ENCODE measurements at places on chromosomes 3 and 15. TPM values are rescaled to one million over a fixed set of nuclear protein-coding genes. Genes with fewer than 3 reads are reported as not detected.

- no peak for DNase-seq
These were observed 42.5 kb downstream of the CHCHD4 start for GRCh38 chr3:14082108-14082657.

PPP1R14D gene
- total RNA-seq, result not detected

DNA sequence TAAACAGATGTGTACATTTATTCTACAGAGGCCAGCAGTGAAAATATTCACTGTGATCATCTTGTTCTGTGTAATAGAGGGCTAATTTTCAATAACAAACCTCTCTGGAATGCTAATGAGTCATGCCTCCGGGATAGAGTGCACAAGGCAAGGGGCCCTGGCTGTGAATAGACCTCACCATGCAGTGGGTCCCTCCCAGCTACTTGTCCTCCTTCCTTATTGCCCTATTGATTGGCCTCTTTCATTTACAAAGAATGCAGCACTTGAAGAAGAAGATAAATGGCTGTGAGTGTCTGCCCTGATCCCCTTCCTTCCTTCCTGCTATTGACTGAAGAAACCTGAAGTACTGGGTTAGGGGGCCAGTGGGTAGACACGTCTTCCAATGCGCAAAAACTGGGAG lies 436.3 kb downstream of the WDR72 start:
- no peak for DNase-seq

DNA sequence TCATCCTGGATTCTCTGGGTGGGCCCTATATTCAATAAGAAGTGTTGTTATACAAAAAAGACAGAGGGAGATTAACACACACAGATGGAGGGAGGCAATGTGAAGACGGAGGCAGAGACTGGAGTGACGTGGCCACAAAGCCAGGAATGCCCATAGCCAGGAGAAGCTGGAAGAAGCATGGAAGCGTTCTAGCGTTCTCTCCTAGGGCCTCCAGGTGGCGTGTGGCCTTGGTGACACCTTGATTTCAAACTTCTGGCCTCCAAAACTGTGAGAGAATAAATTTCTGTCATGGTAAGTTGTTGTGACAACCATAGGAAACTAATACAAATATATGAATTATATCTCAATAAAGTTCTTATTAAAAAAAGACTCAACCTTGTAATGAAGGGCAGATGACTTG lies 21.3 kb downstream of the THBS1 start:
- DNase-seq, result no peak

GRCh38 chr3:99357131-99357530 lies 281.3 kb upstream of the COL8A1 start:
- DNase-seq, result no peak

DNA sequence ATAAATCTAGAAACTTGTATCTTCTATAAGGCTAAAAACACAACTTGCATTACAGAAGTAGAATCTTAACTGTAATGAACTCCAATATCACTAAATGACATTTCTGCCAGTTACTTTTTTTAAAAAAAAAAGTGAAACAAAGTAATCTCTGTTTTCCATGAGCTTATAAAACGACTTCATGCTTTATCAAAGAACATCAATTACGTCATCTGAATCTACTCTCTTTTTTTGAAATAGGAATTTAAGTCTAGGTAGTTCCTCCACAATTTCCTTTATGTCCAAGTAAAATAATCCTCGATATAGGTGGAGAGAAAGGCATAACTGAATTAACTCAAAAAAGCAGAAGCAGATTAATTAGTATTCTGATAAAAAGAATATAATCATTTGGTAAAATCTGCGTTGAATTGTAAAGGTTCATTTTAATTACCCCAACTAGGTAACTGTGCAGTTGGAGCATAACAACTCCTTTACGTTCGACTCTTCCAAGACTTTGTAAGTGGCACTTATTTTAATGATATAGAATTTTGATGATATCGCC lies 1.4 kb downstream of the UACA start:
- DNase-seq, result no peak

GRCh38 chr3:4633078-4634004 lies 140.2 kb downstream of the ITPR1 start:
- DNase-seq, result no peak

GRIP2 gene
- total RNA-seq, result 3.2 TPM

- no peak for DNase-seq
These were observed 348.5 kb upstream of the UMPS start for GRCh38 chr3:124381575-124382333.

DNA sequence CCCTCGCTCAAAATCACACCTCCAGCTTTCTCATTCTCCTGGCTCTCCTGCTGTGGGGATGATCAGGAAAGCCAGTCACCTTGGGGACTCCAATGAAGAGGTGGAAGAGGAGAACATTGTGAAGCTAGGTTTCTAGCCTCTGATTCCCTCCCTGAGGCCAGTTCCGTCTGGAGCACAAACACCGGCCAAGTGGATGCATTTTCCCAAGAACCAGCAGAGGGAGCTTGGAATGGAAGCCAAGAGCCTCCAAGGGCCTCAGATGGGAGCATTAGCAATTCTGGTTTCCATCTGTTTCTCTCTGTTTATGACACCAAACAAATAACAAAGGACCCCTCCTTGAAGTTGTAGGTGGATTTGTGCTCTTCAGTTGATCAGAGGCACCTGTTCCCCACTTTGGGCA lies 40.6 kb upstream of the NMNAT3 start:
- peak; percentile 26 for DNase-seq

KBTBD8 gene
- total RNA-seq, result 9.9 TPM

- DNase-seq, result no peak
These were observed 537.8 kb upstream of the DPPA4 start for GRCh38 chr3:109874896-109875708.

DNA sequence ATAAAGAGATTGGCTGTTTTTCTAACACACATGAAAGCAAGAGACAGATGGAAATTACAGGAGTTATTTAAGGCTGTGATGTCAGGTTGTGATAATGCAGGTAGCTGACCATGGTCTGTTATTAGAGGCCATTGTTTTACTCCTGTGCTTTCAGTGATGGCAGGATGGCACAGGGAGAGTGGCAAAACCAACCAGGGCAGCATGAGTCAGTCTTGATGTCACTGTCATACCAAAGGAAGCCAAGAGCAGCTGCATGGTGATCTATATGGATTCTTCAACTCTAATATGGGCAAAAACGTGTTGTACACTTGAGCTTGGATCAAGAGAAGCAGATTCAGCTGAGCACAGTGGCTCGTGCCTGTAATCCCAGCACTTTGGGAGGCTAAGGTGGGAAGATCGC lies 91.8 kb upstream of the LMOD3 start:
- no peak for DNase-seq

GRCh38 chr3:45773714-45774449 lies 22.5 kb downstream of the SLC6A20 start:
- DNase-seq, result no peak

CPNE9 gene
- 1.3 TPM for total RNA-seq

DNA sequence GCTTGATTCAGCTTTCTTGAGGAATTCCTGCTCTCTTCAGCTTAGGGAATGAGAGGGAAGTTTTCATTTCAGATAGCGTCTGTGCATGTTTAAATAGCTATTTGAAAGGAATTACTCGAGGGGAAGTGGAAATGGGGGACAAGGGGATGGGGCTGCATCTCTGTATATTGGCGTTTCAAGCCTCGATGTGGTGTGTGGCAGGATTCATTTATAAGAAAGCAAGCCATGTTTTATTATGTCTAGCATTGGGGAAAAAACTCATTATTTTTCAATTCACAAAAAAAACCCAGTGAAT lies 1.0 kb downstream of the ATP2C1 start:
- no peak for DNase-seq

DNA sequence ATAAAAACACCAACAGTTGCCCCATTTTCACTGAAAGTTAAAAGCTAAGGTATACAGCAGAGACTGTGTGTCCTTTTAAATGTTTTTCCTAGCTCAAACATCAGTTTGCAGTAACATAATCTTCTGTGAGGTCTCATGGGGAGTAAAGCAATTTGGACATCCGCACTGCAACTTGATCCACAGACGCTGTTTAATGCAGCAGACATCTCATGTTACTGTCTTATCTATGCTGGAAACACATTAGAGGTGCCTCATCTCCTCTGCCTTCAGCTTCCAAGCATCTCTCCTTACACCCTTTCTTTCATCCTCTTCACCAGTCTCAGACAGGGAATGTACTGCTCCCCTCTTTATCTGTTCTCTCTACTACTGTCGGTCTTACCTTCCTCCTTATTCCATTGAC lies 53.7 kb upstream of the ATP11B start:
- no peak for DNase-seq

- no peak for DNase-seq
These were observed 106.8 kb downstream of the SLMAP start for GRCh38 chr3:57862894-57863293.

- no peak for DNase-seq
These were observed 245.3 kb downstream of the FEZF2 start for GRCh38 chr3:62128051-62128450.

DNA sequence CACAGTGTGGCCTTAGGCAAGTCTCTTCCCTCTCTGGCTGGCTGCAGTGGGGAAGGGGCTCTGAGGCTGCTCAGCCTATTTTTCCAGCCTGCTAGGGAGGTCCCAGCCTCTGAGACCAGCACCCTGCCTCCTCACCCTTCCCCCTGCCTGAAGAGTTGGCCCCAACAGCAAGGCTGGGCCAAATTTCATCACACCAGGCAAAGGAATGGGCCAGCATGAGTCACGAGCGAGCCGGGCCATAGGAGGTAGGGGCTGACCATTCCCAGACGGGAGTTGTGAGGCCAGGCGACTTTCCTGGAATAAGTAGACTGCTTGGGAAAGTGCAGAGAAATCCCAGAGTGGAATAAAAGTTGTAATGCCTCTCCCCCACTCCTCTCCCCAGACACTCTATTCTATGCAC lies 5.7 kb upstream of the FBLN2 start:
- no peak for DNase-seq

ANKUB1 gene
- total RNA-seq, result not detected

- no peak for DNase-seq
These were observed 8.4 kb downstream of the NBEAL2 start for GRCh38 chr3:46987743-46988401.

ADAMTS17 gene
- 2.3 TPM for total RNA-seq

RBP2 gene
- total RNA-seq, result not detected

GRCh38 chr15:68775671-68776476 lies 44.8 kb downstream of the ANP32A start:
- DNase-seq, result no peak

GRCh38 chr3:47399531-47400270 lies 18.9 kb downstream of the PTPN23 start:
- DNase-seq, result no peak

SSR3 gene
- 131 TPM for total RNA-seq

SV2B gene
- not detected for total RNA-seq

- DNase-seq, result no peak
These were observed 73.5 kb downstream of the VGLL4 start for GRCh38 chr3:11570251-11570650.

DNA sequence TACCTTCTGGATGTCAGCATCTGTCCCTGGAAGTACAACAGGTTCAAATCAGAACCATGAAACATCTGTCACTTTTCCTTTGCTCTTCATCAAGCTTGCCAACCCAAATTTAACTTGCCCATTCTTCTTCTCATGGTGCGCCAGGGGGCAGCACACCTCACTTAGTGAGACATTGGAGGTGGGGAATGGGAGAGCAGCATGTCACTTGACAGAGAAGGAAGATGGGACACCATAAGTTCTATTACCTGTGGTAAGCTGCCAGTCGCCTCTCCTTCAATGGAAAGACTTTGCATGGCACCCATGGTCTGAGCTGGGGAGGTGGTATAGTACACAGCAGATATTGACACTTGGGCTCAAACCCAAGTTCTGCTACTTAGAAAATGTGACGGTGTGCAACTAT lies 2.9 kb downstream of the SCN5A start:
- no peak for DNase-seq

MAP3K13 gene
- 20.7 TPM for total RNA-seq

GRCh38 chr15:35696767-35697231 lies 150.8 kb upstream of the DPH6 start:
- DNase-seq, result no peak

GRCh38 chr3:45462522-45463265 lies 74.3 kb downstream of the LARS2 start:
- no peak for DNase-seq

DNA sequence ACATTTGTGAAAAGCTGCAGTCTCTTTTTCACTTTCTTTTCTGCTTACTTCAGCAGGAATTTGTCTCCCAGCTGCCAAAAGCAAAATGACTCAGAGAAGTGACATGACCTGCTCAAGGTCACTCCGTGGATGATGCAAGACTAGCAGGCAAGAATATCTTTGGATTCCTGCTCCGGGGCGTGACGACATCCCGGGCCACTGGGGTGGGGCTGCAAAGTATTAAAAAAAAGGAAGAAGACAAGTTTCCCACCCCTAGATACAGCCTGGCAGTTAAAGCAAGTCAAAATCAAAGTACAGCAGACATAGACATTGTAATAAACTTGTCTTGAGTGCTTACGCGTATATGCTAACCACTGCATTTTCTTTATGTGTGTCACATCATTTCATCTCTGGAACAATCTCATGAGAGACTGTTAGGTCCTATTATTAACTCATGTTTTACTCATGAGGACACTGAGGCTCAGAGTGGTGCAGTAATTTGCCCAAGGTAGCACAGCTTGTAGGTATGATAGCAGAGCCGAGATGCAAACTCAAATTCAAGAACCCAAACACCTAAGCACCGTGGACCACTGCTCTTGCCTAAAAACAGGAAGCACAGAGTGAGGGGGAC lies 485.2 kb upstream of the PROK2 start:
- no peak for DNase-seq

DNA sequence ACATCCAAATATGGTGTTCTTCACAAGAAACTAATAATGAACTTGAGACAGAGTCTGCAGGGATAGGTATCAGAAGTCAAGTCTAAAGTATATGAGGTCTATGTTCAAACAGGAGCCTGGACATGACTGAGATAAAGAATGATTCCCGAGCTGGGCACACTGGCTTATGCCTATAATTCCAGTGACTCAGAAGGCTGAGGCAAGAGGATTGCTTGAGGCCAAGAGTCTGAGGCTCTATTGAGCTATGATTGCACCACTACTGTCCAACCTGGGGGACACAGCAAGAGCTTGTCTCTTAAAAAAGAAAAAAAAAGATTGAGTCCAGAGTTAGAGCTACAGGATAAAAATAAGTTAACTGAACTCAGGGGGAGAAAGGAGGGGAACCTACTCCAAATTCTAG lies 246.5 kb downstream of the LRRN1 start:
- DNase-seq, result no peak

GRCh38 chr15:51634591-51635198 lies 12.1 kb upstream of the DMXL2 start:
- no peak for DNase-seq

DNA sequence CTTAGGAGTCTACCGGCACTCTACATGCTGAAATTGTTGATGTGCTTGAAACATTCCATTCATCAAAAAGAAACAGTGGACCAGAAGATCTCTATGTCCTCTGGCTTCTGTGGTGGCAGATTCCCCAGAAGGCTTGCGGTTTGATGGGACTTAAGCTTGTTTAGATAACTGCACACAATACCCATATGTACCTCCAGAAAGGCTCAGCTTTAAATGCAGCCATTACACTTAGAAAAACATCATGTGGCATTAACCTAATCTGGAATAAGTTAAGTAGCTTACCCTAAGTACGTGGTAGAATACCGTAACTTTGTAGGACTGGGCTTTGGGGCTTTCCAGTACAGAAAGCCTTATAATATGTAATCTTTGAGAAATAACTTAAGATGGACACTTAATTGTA lies 187.3 kb downstream of the RBMS3 start:
- no peak for DNase-seq

CHRNA7 gene
- 9.5 TPM for total RNA-seq
